ENCODE measurements at places on chromosomes 7 and 10.

DNA sequence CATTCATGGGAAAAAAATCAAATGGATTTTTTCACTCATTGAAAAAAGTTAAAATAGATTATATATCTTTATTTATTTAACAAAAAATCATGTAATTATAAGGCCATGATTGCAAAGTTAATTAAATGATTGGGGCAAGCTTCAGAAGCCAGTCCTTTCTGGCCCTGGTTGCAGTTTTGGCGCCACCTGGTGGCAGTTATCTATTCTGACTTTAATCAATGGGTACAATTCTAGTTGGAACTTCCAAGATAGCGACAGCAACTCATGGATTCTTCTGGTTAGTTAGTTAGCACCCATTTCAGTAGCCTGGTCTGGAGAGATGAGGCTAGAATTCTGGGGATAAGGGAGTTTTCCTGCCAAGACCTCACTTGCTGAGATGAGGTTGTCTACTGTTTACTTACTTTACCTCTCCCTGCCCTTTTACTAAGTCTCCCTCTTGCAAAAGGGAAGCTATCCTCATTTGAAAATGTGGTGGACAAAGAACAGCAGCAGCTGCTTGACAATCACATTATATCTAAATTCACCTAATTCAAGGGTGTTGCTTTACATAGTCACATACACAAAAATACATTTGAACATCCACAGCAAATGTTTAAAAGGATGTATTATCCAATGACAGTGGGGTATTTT lies 42.3 kb downstream of the NOC3L start:
- DNase-seq, result peak; percentile 64

DNA sequence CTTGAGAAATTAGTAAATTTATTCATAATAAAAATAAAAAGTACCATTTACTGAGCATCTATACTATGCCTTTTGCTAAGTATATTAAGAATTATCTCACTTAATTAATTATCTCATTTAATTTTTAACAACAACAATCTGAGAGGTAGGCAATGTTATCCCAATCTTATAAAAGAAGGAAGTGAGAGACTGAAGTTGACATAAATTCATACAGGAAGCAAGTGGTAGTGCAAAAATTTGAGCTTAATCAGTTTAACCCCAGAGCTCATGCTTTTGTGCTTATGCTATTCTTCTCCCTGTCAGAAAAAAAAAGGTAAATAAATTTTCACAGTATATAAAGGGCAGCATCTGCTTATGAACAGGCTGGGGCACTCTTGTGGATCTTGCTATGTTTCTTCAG lies 2.7 kb upstream of the LIPF start:
- DNase-seq, result no peak

GRCh38 chr10:37784678-37785077 lies 72.7 kb downstream of the ZNF248 start:
- no peak for DNase-seq

- no peak for DNase-seq
Observed at GRCh38 chr10:71354776-71355175, 35.7 kb downstream of the SLC29A3 start.

GRCh38 chr7:138610671-138611170 lies 90.4 kb downstream of the SVOPL start:
- DNase-seq, result no peak

DNA sequence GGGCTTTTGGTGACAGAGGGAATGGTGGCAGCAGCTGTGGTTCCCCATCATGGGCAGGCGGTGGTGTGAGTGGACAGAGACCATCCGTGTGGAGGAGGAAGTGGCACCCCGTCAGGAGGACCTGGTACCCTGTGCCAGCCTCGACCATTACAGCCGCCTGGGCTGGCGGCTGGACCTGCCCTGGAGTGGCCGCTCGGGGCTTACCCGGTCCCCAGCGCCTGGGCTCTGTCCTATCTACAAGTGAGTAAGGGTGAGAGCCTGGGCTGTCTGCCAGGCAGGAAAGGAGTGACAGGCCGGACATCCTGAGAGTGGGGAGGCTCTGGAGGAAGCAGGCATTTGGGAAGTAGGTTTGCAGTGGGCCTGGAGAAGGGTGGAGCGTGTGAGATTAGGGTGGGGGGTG lies 2.9 kb upstream of the ZNF467 start:
- DNase-seq, result no peak

- DNase-seq, result no peak
Observed at GRCh38 chr10:2576892-2577291, 490.5 kb upstream of the PFKP start.

- no peak for DNase-seq
Observed at GRCh38 chr7:23454881-23455526, 15.3 kb downstream of the IGF2BP3 start.

GRCh38 chr7:28055161-28055544 lies 125.4 kb downstream of the JAZF1 start:
- no peak for DNase-seq

GRCh38 chr10:117260084-117260483 lies 19.2 kb downstream of the SLC18A2 start:
- no peak for DNase-seq

- no peak for DNase-seq
Observed at GRCh38 chr10:100790761-100791208, 45.4 kb downstream of the PAX2 start.

GRCh38 chr10:28295336-28295735 lies 7.5 kb downstream of the MPP7 start:
- DNase-seq, result no peak

- DNase-seq, result no peak
Observed at GRCh38 chr7:82423446-82423845, 20.1 kb downstream of the CACNA2D1 start.

- DNase-seq, result no peak
Observed at GRCh38 chr7:47149208-47149839, 432.6 kb downstream of the TNS3 start.

DNA sequence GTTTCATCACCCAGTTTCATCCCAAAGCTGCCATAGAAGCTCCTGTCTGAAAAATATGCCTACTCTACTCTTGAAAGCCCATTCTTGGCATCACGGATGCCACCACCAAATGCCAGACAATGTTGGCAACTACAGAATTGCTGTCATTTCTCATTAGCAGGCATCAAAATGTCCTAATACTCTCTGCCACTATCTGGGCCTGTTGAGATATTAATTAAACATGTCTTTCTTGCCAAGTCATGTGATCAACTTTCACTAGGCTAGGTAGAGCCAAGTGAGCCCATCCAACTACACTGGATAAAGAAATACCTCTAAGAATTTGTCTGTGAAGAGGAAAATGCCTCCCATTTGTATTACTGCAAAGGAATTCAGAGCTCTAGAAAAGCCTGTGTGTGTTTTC lies 1093.3 kb upstream of the C7orf33 start:
- DNase-seq, result no peak

DNA sequence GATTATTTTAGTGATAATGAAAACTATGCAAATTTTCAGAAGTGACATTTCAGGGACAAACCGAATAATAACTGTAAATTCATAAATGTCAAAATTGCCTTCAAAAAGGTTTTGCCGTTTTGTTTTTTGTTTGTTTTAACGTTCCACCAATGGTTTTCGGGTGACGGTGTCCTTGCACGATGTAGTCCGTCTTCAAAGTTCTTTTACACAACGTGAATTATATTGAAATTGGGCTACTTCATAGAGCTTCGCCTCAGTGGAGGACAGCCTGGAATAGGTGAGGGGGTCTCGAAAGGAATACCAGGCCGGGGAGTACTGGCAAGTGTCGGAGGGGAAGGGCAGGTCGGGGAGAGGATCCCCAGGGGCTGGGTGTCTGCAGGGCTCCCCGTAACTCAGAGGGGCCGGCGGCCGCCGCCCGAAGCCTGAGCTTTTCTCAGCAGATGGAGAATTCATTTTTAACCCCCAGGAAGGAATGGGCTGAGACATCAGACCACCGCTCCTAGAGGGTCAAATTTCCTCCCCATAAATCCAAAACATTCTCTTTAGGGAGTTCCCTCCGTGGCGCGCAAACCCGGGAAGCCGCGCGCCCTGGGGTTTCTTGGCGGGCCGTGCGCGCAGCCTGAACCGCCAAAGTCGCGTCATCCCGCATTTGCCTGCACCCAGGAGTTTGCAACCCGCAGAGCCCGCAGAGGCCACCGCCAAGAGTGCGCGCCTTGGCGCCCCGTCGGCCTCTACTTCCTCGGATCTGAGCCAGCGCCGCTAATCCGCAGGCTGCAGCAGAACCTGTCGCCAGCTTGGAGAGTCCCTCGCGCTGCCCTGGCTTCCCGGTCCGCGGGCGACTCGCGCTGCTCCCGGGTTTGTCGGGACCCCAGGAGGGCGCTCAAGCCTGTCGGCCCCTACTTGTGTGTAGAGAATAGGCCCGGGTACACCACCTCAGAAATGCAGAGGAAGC lies 17.3 kb upstream of the EVX1 start:
- no peak for DNase-seq

DNA sequence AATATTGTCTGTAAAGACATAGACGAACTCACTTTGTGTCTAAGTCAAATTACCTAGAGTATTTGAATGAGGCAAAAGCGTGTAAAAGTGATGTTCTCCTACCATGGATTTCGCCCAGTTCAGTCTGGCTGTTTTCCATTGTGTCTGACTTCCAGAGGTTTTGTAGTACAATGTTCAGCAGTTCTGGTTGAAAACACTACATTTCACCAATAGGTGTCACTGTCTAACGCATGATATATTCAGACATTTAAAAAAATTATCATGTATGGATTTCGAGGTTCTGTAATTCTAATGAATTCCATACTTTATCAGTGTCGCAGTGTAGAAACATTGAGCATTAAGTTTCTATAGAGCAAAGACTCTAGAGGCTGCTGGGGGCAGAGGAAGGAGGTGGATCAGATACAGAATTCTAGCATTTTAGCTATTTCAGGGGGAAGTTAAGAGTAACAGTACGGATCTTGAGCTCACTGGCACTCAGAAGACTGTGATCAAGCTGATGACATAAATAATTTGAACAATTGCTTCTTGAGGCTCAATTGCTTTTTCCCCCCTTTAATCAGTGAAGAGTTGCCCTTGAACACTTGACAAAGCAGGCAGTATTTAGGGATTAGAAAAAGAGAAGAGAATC lies 196.9 kb upstream of the RHOBTB1 start:
- peak; percentile 21 for DNase-seq

DNA sequence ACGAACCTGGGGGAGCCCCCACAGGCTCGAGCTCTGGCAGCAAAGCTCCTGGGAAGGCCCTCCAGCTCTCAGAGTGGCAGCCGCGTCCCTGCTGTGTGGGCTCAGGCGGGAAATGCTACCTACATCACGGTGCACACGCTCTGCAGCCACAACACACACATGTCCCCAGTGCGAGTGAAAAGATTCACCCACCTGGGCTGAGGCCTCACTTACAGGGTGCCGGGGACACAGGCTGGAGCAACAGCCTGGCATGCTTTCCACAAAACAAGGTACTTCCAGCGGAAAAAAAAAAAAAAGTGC lies 410.4 kb upstream of the FOXK1 start:
- DNase-seq, result no peak

- no peak for DNase-seq
Observed at GRCh38 chr10:23886355-23886754, 322.6 kb upstream of the KIAA1217 start.

- DNase-seq, result no peak
Observed at GRCh38 chr7:101390901-101391301, 28.2 kb downstream of the COL26A1 start.

GRCh38 chr7:118094044-118094443 lies 89.9 kb upstream of the LSM8 start:
- DNase-seq, result no peak

- DNase-seq, result no peak
Observed at GRCh38 chr7:37417107-37417474, 31.6 kb downstream of the ELMO1 start.

DNA sequence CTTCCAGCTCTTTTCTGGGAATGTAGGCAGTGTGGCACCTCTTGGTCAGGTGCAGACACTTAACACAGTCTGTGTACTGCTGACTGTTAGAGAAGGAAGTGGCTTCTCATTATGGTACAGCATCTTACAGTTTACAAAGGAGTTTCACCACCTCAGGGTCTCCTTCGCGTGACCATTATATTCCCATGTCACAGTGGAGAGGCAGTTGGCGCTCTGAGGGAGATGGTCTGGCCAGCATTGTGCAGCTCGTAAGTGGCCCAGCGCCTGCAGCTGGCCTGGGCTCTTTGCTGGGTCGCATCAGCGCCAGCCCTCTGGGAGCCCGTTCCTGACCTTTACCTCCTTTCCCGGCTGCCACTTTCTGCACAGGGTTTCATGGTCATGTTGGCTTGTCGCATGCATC lies 15.4 kb downstream of the TSPAN15 start:
- no peak for DNase-seq

DNA sequence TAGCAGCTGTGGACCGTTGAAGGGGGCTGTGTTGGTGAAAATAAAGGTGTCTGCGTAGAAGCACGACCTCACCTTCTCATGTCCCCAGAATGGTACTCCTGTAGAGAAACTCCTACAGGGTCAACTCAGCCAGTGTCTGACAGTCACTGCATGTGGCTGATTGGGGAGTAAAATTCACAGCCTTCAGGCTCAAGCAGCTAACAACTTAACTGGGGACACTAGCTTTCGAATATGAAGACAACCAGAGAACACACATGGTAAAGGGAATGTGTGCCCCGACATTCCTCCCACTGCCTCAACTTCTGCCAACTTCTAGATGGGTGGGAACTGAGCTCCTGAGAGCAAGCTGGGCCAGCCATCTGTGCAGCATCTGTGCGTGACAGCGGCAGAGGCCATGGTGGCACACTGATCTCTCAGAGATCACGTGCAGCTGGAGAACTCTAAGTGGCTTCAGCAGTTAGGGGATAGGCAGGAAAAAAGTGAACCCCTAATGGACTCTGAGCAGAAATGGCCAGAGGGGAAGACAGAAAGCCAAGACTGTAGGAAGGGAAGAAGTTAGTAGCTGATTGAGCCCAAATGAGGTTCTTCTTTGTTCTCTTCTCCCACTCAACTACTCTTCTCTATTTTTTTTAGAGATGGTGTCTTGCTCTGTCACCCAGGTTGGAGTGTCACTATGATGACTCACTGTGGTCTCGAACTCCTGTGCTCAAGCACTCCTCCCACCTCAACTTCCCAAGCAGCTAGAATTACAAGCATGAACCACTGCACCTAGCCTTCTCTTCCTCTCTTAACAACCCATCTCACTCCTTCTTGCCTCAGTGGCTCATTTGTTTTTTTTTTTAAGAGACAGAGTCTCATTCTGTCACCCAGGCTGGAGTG lies 280.8 kb downstream of the ZEB1 start:
- peak; percentile 10 for DNase-seq

DNA sequence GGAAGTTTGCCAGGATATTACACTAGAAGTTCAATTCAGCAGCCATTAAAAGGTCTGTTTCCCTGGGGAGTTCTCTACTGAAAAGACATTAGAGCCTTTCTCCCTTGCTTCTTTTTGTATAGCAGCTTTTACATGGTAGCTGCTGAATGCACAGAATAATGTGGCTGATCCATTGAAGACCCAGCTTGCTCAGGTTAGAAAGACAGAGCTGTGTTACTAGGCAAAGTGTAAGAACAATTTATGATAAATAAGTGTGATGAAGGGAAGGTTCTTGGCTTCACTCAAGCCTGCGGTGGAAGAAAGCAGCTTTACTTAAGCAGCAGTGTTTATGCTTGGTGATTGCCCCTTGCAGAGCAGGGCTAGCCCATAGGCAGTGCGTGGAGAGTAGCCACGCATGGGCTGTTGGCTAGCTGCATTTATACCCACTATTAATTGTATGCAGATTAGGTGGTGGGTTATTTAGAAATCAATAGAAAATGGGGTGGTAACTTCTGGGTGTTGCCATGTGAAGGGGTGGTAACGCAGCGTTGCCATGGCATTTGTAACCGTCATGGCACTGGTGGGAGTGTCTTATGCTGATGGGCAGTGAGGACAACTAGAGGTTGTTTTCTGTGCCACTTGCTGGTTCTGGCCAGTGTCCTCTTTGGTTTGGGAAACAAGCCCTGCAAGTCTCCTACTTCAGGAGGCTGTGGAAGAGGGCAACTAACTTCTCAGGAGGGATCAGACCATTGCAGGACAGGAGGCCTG lies 942.9 kb downstream of the NRG3 start:
- DNase-seq, result no peak

GRCh38 chr10:21934307-21934706 lies 69.2 kb downstream of the DNAJC1 start:
- DNase-seq, result no peak

Data from CD4-positive, alpha-beta T cell treated with Interleukin-2 at 100 ng/mL for 4 hours (primary cell).